NCI-H2107 (cell line): ENCODE measurements at places on chromosomes 11 and 22.

- no peak for DNase-seq
Observed at GRCh38 chr11:113475160-113475761, at the start of gene DRD2. Gene DRD2 (minus strand): TSS chr11:113475398. CDS start chr11:113424651, 50,747 bp downstream.

DNA sequence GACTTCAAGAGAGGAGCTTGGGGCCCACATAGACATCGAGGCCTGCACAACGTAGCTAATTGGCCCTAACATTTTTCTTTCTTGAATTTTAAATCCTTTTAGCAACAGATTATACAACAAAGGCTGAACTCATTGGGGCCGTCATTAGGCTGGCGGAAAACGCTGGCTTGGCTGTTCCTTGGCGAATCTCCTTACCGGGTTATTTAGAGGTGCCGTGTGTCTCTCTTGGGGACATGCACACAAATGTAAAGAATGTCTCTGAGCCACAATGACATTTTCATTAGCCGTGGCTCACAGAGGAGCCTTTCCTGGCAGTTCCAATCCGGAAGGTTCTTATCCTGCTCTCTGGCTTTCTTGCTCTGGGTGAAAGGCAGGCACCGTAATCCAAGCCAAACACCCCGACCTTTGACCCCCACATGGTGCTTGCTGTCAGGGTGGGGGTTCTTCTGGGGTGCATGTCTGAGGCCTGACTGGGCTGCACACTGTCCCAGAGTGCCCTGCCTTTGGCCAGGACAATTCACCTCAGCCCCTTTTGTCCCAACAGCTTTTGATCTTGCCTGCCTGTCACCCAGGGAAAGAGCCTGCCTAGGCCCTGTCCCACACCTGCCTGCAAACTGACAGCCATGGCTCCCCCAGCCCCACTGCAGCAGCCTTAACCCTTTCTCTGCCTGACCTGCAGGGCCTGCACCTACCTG lies 9.2 kb upstream of the FGF3 start:
- no peak for DNase-seq

GRCh38 chr11:58580311-58580710 lies 1.4 kb downstream of the ZFP91 start:
- DNase-seq: no peak

DNA sequence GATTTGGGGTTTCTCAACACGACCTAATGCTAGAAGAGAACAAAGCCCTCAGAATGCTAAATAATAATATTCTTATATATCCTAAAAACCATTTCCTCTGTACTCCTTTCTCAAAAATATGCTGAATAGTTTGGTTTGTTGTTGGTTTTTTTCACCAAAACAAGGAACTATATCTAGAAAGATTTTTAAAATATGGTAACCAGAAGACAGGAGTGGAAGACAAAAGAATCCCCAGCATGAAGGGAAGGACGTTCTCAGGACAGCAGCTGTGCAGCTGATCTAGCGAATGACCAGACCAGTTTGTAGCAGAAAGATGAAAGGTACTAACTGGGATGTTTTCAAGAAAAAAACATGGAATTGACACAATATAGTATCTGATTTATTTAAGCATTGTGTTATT lies 19.3 kb downstream of the FEZ1 start:
- DNase-seq: no peak

GRCh38 chr11:129658526-129658867 lies 157.2 kb upstream of the TMEM45B start:
- DNase-seq: no peak

GRCh38 chr22:31345331-31346254 lies 553 bp downstream of the PATZ1 start:
- DNase-seq: peak; percentile 68

- no peak for DNase-seq
Observed at GRCh38 chr11:69492201-69492991, 10.9 kb downstream of the LINC01488 start.

- no peak for DNase-seq
Observed at GRCh38 chr22:23844739-23845202, 6.0 kb upstream of the DERL3 start.

DNA sequence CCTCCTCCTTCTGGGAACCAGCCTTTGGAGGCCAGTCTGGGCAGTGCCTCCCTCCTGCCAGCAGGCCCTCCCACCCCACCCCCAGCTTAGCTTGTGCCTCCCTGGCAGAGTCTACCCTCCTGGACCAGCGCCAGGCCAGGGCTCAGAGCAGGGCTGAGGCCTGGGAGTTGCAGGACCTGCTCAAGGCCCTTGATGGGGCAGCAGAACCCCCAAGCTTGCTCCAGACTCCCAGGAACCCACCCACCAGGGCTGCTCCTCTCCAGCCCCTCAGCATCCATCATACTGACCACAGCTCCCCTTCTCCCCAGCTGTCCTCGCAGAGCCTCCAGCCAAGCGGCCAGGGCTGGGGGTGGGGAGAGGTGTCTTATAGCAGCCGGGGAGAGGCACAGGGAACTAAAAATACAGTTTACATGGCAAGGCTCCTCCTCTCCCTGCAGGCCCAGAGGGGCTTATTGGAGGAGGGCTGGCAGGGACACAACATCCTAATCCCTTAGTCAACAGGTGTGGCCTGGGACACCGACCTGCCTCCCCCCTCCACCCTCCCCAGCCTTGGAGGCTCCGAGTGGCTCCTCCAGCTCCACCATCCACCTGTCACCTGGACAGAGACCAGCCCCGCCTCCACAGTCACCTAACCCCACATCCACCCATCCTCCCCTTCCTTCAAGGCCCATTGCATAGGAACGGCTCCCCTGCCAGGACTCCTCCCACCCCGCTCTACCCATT lies 5.2 kb upstream of the MB start:
- DNase-seq: peak; percentile 49
